ENCODE measurements at places on chromosomes 3 and 15. TPM values are rescaled to one million over a fixed set of nuclear protein-coding genes. Genes with fewer than 3 reads are reported as not detected.

IQCF5 gene
- not detected for total RNA-seq

SST gene
- total RNA-seq, result 97.6 TPM

TMCO5A gene
- total RNA-seq, result not detected

KBTBD12 gene
- total RNA-seq, result 2.3 TPM

DNA sequence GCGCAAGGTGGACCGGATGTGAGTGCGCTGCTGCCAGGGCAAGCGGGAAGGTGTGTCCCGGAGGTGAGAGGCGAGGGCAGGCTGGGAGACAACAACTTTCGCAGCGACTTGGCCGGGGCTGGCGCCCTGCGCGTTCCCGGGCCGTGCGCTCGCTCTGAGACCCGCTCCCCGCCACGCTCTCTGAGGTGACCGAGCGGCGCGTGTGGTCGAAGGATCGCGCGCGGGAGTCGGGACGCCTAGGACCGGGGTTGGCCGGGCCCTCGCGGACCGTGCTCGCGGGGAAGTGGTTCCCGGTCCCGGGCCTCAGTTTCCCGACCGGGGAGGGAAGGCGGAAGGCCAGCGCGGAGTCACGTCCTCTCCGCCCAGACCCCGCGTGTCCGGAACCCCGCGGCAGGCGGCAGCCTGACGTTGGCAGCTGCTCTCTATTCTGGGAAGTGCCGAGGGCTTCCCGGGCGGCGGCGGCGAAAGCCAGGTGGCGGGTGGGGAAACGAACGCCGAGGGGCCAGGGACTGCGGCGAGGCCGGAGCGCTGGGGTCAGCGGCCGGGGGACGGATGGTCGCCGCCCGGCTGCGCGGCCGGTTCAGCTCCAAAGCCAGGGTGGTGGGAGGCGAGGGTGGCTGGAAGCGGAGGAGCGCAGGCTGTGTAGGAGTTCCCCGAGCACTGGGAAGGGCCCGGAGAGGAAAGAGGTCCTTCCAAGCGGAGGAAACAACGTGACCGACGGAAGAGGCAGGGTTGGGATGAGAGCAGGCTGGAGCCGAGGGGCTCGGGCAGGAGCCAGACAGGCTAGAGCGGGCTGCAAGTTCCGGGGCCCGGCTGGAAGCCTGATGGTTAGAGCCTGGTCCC is 1.0 kb upstream of the IGF2BP2 start:
- DNase-seq, result no peak

DNA sequence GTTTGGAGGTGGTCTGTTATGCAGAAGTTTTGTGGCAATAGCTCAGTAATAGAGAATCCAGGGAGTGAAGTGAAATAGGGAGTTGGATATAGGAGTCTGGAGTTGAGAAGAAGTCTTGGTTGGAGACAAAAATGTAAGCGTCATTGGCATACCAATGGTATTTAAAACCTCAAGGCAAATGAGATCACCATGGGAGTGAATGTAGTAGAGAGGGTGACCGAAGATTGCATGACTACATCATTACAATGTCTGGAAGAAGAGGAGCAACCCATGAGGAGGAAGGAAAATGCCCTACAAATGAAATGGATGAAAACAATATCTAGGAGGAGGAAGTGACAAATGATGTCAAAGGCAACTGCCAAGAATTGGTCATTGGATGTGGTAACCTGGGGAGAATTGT is 54.4 kb downstream of the CNTN4 start:
- no peak for DNase-seq

GRCh38 chr3:45319996-45320305 is 68.4 kb upstream of the LARS2 start:
- no peak for DNase-seq
